GM12878 (cell line): ENCODE measurements at places on chromosomes 3 and 15. TPM values are rescaled to one million over a fixed set of nuclear protein-coding genes. Genes with fewer than 3 reads are reported as not detected.

DNA sequence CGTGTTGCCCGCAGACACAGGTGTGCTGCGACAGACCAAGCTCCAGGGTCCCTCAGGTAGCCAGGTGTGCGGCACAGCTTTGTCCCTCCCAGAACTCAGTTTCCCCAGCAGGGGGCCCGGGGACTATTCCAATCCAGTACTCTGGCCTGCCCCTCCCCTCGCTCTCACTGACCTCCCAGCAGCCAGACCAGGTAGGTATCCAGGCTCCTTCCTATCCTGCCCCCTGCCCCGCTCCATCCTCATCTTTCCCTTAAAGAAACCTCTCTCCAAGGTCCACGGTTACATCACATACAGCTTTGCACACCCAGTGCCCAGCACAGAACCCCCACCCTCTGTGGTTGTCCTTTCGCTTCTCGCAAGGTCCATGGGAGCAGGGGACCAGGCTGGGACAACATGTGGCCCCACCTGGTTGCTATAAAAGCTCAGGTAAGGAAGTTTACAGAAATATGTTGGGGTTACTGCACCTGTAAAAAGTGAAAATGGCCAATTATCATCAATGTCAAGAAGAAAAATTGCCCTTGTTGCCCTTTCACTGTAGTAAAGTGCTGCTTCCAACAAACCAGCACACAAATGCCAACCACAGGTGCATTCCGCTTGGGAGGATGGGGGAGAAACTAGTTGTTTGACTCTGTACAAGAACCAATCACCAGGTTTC, 7.3 kb upstream of the CYP11A1 start:
- DNase-seq: no peak

GRCh38 chr15:71532994-71533393, 277.4 kb upstream of the NR2E3 start:
- no peak for DNase-seq

- no peak for DNase-seq
These were observed 200.5 kb downstream of the TPRG1 start for GRCh38 chr3:189372243-189372642.

Gene FGF7
- 0.05 and 0.08 TPM in 2 replicates for total RNA-seq

Gene DPPA2
- total RNA-seq: not detected in 2 replicates

Gene CLRN1
- total RNA-seq: not detected in 2 replicates

Gene KPNA1
- total RNA-seq: 52.7 and 52.8 TPM in 2 replicates

Gene HRG
- total RNA-seq: 0.13 and 0.21 TPM in 2 replicates

Gene NR1I2
- 0.90 and 0.96 TPM in 2 replicates for total RNA-seq

Gene GRIP2
- total RNA-seq: not detected in 2 replicates

Gene SPATA12
- total RNA-seq: 0.29 and 0.38 TPM in 2 replicates

GRCh38 chr15:101172501-101173071, 79.3 kb downstream of the CHSY1 start:
- DNase-seq: no peak

GRCh38 chr15:49301562-49301961, 121.5 kb upstream of the FGF7 start:
- no peak for DNase-seq

Gene POC1A
- 22.9 and 23.4 TPM in 2 replicates for total RNA-seq

GRCh38 chr3:103055021-103055520, 620.3 kb downstream of the ZPLD1 start:
- DNase-seq: no peak

Gene UBAP1L
- 1.9 and 2.4 TPM in 2 replicates for total RNA-seq

- no peak for DNase-seq
These were observed 15.9 kb downstream of the COLQ start for GRCh38 chr3:15505479-15506165.

- DNase-seq: no peak
These were observed 15.8 kb downstream of the EPHB1 start for GRCh38 chr3:134810850-134811249.

Gene MOBP
- 0.08 TPM in 1 of 2 replicates, not detected in the other for total RNA-seq

GRCh38 chr15:36110659-36110993, 468.8 kb upstream of the CDIN1 start:
- DNase-seq: no peak

- DNase-seq: no peak
These were observed 197.6 kb downstream of the PDZRN3 start for GRCh38 chr3:73427048-73427706.

GRCh38 chr3:154389861-154390260, 40.1 kb downstream of the GPR149 start:
- no peak for DNase-seq

DNA sequence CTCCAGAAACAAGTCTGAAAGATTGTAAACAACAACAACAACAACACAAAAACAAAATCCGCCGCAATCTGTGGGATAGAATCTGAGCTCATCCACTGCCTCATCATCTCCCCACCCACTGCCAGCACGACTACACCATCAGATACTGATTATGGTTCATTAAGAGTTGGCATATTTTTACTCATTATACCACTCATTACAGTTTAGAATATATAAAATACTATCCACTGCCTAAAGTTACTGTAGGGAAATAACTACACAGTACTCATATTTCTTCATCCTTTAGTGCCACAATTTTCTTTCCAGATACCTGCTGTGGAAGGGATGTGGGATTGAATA, 152.5 kb upstream of the PEX5L start:
- DNase-seq: no peak

Gene SLC22A14
- not detected in 2 replicates for total RNA-seq

Gene CORO2B
- total RNA-seq: 0.05 and 0.27 TPM in 2 replicates

Gene LTF
- 0.31 TPM in 1 of 2 replicates, not detected in the other for total RNA-seq

GRCh38 chr3:156725682-156726081, 51.3 kb downstream of the TIPARP start:
- DNase-seq: no peak

GRCh38 chr15:74200412-74200815, 2.2 kb downstream of the STRA6 start:
- DNase-seq: no peak

Gene DAZL
- 0.05 TPM in 1 of 2 replicates, not detected in the other for total RNA-seq

GRCh38 chr3:190258634-190259033, 63.6 kb downstream of the CLDN1 start:
- DNase-seq: no peak

Gene ADAMTS17
- total RNA-seq: 0.15 TPM in 1 of 2 replicates, not detected in the other

DNA sequence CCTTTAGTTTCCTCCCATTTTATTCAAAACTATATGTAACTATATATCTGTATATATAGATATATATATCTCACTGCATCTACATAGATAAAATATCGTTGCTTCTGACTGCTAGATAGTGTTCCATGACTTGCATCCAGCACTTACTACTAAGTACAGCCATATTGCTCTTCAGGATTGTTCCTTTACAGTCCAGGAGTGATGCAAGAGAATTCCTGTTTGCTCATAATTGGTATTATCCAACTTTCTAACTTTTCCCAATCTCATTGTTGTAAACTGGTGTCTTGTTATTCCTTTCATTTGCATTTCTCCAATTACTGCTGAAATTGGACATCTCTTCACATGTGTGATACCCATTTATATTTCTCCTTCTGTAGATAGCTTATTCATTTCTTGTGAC, 99.8 kb upstream of the STRIT1 start:
- no peak for DNase-seq

GRCh38 chr15:50181201-50181968, 611 bp upstream of the SLC27A2 start:
- DNase-seq: no peak
